NB4 (cell line): ENCODE measurements at places on chromosomes 5 and 9.
A peak's percentile ranks its signal among the peaks of the same experiment; 100 is the strongest.

- no peak for DNase-seq
These were observed 784 bp downstream of the MAMDC4 start for GRCh38 chr9:136852664-136853595.

DNA sequence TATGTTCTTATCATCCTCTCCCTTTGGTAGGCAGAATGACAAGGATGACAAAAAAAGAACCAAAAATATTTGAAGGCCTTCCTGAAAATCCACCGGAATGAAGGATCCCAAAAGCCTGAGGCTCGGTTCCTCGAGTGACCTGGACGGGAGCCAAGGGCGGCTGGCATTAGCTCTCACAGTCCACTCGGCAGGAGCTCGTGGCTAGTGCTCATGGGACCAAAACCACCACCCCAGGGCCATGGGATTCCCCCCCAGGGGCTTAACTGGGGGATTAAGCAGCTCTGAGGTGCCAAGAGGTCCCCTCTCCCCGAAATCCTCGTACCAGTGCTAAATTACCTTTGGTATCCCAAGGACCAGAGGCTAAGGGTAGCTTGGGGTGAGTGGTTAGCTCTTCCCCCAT, 586 bp upstream of the PDZD2 start:
- DNase-seq, result no peak

DNA sequence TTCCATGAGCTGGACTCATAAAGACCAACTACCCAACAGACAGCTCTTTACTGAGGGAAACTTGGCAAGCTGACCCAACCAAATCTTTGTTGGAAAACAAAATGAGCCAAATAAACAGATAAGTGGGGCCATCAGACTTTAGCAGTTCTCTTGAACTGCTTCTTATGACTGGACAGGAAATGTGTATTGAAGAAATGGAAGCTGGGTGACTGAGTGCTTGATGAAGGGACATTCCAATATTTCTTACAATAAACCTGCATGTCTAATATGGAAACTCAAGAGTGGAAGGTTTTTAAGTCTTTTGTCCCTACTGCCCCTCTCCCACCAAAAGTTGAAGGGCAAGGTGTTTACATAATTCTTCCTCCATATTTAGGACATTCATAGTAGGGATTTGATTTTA, 218.8 kb upstream of the NR4A3 start:
- no peak for DNase-seq

GRCh38 chr5:154249826-154250225, 59.3 kb downstream of the GALNT10 start:
- no peak for DNase-seq

DNA sequence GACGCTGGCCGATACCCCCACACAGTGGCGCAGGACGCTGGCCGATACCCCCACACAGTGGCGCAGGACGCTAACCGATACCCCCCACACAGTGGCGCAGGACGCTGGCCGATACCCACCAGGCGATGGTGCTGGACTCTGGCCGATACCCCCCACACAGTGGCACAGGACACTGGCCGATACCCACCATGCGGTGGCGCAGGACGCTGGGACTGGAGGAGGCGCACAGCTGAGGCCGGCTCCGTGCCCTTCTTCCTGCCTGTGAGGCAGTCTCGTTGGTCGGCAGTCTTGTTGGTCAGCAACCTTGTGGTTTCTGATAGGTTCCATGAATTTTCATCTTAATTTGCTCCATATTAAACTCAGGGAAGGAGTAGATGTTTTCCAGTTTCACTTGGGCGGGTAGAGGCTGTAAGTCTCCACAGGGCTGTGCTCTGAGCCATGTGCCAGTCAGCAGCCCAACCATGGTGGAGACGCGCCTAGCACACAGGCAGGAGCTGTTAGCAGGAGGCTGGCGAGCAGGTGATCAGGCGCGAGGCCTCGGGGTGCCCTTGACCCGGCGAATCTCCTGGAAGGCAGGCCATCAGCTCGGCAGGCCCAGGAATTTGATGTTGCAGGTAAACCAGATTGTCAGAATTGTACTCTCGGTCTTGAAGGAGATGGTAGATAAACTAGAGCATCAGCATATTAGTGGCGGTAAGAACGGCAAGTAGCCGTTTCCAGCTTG, 75.6 kb downstream of the EHMT1 start:
- no peak for DNase-seq

DNA sequence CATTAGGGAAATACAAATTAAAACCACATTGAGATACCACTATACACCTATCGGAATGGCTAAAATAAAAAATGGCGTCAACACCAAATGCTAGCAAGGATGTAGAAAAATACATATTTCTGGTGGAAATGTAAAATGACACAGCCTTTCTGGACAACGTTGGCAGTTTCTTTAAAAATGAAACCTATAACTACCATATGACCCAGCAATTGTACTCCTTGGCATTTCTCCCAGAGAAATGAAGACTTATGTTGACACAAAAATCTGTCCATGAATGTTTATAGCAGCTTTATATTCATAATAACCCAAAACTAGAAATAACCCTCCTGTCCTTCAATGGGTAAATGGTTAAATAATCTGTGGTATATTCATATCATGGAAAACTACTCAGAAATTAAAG, 188.7 kb upstream of the RAD23B start:
- DNase-seq, result no peak

DNA sequence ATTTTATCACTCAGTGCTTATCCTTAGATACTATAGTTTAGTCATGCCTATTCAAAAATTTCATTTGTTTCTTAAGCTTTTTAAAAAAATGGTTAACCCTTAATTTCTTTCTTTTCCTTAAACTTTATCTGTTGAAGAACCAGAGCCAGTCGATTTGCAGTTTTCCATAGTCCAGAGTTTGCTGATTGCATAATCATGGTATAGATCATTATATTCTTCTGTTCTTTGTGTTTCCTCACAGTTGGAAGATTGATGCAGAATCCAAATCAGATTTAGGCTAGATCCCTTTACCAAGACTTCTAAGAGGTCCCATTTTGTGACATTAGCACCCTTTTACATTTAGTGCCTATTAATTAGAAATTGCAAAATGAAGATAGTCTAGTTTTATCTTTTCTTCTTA, 18.0 kb downstream of the TMEM38B start:
- DNase-seq, result no peak

- DNase-seq, result no peak
These were observed 15.5 kb upstream of the PAIP1 start for GRCh38 chr5:43572357-43572756.

- DNase-seq, result no peak
These were observed 249.1 kb downstream of the SAXO1 start for GRCh38 chr9:18783909-18784308.

GRCh38 chr5:118653872-118654271, 334.5 kb downstream of the DTWD2 start:
- DNase-seq, result no peak

GRCh38 chr5:36215910-36216309, 25.8 kb downstream of the NADK2 start:
- DNase-seq, result no peak

DNA sequence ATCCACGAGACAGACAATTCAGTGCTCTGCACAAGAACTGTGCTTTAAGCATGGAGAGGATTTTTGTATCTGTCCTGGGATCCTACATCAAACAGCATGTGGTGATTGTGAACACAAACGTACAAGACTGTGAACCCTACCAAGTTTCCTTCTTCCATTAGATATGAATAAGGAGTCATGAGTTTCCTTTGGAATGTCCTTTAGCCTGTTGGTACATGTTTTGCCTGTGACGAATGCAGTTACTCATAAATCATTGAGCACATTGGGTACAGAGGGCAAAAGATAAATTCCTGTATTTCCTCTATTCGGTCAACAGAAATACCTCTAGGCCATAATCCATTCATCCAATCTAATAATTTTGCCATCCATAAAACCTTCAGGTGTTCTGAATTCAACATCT, 61.5 kb downstream of the FXN start:
- no peak for DNase-seq

GRCh38 chr5:33474931-33475499, 34.2 kb downstream of the TARS1 start:
- no peak for DNase-seq

- DNase-seq, result no peak
These were observed 191.5 kb downstream of the SNX18 start for GRCh38 chr5:54709096-54709495.

GRCh38 chr5:76524868-76525267, 98.3 kb downstream of the F2RL2 start:
- DNase-seq, result peak; percentile 27

DNA sequence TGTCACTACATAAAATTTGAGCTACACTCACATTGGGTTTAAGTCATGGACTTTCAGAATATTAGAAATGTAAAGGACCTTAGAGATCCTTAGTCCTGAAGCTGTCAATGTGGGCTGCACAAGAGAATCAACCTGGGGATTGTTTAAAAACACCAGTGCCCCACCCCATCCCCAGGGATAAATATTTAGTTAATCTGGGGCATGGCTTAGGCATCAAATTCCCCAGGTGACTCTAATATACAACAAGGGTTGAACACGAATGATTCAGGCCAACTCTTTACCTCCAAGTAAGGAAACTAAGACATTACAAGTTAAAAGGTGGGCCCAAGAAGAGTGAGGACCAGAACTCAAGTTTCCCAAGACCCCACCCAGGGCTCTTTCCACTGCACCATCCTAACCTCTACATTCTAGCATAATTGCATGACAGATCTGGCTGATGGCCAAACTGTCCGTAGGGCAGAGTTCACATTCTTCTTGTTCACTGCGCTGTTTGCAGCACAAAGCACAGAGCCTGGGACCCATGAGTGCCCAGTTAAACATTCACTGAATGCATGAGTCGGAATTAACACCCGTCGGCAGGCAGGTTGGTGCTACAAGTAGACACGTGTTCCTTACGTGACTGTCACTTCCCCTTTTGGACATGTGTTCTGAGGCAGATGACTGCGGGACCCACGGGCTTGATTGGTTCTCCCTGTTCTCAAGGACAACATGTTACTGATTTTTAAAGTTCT, 25.2 kb downstream of the CYFIP2 start:
- peak; percentile 26 for DNase-seq

DNA sequence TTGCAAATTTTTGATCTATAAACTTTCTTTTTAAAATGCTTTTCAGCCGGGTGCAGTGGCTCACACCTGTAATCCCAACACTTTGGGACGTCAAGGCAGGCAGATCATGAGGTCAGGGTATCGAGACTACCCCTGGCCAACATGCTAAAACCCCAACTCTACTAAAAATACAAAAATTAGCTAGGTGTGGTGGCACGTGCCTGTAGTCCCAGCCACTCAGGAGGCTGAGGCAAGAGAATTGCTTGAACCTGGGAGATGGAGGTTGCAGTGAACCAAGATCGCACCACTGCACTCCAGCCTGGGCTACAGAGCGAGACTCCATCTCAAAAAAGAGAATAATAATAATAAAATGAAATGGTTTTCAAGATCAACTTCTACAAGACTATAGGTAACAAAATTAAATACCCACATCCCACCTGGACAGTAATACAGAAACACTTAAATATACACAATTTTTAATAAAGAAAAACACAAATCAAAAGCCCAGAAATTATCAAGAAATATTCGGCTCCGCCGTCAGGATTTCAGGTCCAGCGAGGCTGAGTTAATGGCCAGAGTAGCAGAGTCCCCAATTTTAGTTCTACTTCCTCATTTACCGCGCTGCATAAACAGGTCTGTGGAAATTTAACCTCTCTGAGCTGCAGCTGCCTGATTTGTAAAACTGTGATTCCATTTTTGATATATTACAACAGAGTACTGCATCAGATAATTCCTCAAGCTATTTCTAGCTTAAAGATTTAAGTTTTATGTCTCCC, 4.0 kb downstream of the TUT7 start:
- DNase-seq, result peak; percentile 64

GRCh38 chr5:62982348-62982747, 403.7 kb downstream of the LRRC70 start:
- DNase-seq, result no peak

- DNase-seq, result no peak
These were observed 613.6 kb upstream of the KLF4 start for GRCh38 chr9:108103046-108103693.

- peak; percentile 32 for DNase-seq
These were observed 66.7 kb upstream of the CAST start for GRCh38 chr5:96595300-96596090.

DNA sequence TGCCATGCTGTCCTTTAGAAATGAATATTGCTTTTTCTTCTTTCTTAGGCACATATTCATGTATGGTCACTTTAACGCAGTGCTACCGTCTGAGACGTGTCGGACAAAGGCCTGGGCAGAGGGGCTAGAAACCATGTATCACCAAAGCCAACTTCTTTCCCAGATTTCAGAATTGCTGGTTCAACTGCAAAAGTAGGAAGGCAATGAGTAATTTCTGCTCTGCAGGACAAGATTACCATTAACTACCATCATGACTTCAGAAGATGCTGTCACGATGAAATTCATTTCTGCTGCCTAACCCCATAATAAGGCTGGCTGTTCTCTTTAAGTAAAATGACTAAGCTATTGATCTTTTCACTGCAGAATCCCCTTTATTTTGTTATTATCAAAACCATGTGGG, 306.7 kb downstream of the PDE4D start:
- no peak for DNase-seq

GRCh38 chr9:21931428-21931827, 62.8 kb downstream of the CDKN2A start:
- no peak for DNase-seq

- DNase-seq, result peak; percentile 7
These were observed 9.9 kb downstream of the MIER3 start for GRCh38 chr5:56941981-56942380.

- peak; percentile 86 for DNase-seq
These were observed 9.0 kb downstream of the KIAA1958 start for GRCh38 chr9:112495614-112496013.

DNA sequence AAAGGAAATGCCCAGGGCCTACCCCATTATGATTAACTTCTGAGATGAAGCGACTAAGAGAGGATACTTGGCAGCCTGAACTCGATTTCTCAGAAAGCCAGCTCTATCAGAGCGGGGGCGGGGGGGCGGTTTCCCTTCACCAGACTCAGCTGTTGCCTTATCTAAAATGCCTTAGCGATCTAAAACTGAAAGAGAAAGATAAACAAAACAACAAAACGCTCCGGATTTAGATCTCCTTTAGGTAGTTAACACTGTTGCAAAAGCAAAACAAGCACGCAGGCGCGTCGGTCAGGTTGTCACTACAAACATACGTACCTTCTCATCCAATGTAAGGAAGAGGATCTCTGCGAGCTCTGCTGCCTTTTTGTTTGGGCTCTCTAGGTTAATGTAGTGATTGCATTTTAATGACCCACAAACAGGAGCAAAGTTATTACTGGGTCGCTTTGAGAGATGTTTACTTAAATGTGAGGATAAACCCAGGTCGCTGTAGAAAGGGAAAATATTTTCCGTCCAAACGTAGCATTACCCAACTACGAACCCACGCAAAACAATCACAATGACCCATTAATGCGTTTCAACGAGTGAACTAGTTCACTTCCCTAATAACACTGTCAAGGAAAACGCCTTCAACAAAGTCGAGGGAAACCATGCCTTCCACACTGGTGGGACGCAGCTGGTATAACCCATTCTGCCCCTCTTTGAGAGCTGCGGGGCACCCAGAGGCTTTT, 982 bp downstream of the EPB41L4A start:
- DNase-seq, result no peak

- peak; percentile 46 for DNase-seq
These were observed 408.1 kb downstream of the MAT2B start for GRCh38 chr5:163913548-163913947.

GRCh38 chr5:131783874-131784273, 12.9 kb downstream of the FNIP1 start:
- DNase-seq, result no peak

- no peak for DNase-seq
These were observed 154.9 kb downstream of the ARRDC3 start for GRCh38 chr5:91228188-91228587.

GRCh38 chr9:91342575-91342974, 19.1 kb downstream of the AUH start:
- DNase-seq, result no peak

- no peak for DNase-seq
These were observed 179.9 kb downstream of the GAS1 start for GRCh38 chr9:86767373-86767772.
